OCI-LY7 (cell line): ENCODE measurements at places on chromosomes 7 and 10.

GRCh38 chr10:89963451-89964102 is 262.2 kb downstream of the KIF20B start:
- DNase-seq = no peak

DNA sequence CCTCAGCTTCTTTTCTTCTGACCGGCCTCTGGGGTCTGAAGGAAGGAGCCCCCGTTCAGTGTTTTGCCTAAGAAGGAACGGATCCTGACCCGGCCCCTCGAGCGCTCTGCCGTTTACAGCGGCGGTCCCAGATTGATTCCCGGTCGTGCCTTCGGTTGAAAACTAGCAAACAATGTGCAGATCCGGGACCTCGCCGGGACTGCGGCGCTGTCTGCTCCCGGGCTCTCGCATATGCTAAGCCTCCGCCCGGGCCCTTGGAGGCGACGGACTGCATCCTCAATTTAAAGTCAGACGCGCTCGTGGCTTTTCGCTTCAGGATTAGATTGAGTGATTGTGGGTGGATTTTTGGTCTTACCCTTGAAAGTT is 559 bp downstream of the DBF4 start:
- DNase-seq = peak; percentile 72

DNA sequence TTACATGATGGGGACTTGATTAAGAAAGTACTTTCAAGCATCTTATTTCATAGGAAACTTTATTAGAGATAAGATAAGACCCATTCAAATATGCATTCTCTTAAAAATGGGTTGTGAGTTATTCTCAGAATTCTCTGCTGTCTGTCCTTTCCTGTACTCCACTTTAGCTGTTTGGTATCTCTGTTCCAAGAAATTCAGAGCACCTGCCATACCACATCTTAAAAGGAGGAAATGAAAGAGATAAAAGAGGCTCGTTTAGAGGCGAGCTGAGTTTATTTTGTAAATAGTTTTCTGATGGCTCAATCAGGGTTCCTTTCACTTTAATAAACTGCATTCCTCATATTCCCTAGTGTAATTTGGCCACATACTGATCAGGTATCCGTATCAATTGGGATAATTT is 87.2 kb downstream of the MDFIC start:
- DNase-seq = no peak

- DNase-seq = no peak
Measured at GRCh38 chr10:36349445-36350078, 707.5 kb upstream of the FZD8 start.

- DNase-seq = no peak
Measured at GRCh38 chr10:36163827-36164226, 521.7 kb upstream of the FZD8 start.

DNA sequence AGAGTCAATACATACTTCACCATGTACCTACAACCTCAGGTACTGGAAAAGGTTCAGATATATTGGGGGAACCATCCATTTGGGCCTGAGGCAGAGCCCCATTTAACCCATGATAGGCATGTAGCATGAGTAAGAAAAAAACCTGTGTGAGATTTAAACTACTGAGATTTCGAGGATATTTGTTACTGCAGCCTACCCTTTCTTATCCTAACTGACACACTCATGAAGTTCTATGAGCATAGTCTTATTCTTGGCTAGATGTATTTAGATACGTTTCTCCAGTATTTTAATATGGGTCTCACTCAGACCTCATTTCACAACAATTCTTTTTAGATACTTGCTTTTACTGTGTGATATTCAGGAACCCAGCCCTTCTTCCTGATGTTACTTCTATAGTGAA is 39.3 kb downstream of the GHRHR start:
- DNase-seq = no peak

GRCh38 chr10:100184840-100185239 is 989 bp downstream of the ERLIN1 start:
- peak; percentile 50 for DNase-seq

- DNase-seq = no peak
Measured at GRCh38 chr7:99305473-99306260, 20.0 kb upstream of the ARPC1A start.
